ENCODE measurements at places on chromosomes 1 and 21. TPM values are rescaled to one million over a fixed set of nuclear protein-coding genes. Genes with fewer than 3 reads are reported as not detected.

DNA sequence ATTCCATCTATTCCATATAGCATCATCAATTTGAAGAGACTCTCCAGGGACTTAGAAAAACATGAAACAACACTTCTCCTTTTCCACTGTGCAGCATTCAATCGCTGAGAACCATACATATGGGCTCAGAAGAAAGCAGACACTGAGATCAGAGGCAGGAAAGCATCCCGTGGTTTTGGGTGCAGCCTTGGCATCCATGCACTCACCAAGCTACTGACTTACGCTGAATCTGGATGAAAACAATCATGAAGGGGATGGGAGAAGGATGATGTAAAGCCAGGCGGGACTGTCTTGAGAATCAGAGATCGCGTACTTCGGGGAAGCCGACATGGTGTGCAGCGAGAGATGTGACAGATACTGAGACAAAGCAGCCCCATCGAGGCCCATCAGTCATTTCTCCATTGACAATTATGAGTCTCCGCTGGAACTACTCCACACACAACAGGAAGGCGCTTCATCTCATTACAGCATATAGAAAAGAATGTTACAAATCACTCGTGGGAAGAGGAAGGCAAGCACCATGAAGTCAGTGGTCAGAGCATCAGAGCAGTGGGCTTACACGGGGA, 2.3 kb upstream of the TIAM1 start:
- DNase-seq: no peak

GRCh38 chr1:9603766-9604753, 15.3 kb downstream of the TMEM201 start:
- no peak for DNase-seq

Gene KRTAP11-1
- polyA plus RNA-seq: not detected

Gene IRF6
- 0.94 TPM for polyA plus RNA-seq

Measured in BJ (cell line).